ENCODE measurements at places on chromosomes 4 and X.

- DNase-seq, result no peak
These were observed 29.3 kb upstream of the ABCG2 start for GRCh38 chr4:88187766-88188165.

DNA sequence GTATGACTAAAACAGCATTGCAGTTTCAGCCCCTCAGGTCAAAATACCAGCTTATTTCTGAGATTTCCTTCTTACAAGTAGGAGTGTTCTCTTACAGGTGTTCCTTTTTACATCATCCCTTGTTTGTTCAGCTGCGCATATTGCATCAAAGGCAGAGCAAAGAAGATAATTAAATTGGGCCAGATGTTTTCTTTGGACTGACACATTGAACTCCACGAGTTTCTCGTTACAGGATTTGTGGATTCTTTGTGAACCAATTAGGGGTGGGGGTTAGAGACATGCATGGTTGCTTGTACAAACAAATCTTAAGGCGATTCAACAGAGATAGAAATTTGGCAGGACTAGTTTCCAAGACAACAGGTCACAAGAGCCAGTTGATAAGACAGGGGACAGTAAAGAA lies 95.7 kb downstream of the SPANXN4 start:
- DNase-seq, result no peak

GRCh38 chrX:136065044-136065671 lies 79.9 kb downstream of the SLC9A6 start:
- peak; percentile 47 for DNase-seq

DNA sequence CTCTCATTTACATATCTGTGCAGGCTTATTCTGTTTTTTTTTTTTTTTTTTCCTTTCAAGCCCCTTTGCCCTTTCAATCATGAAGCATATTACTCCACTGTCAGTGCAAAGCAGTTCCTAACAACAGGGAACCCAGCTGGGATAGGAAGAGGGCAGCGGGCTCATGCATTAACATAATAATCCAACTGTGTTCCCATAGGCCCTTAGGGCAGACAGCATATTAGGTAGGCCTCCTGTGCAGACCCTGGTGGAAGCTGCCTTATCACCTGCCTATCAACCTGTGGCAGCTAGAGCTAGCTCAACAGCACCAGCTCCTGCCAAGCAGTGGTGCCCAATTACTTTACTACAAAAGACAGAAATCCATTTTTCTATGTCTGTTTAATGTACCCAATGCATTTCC lies 49.3 kb downstream of the SLC10A7 start:
- DNase-seq, result no peak

GRCh38 chr4:70654605-70655011 lies 11.7 kb downstream of the JCHAIN start:
- DNase-seq, result no peak

- no peak for DNase-seq
These were observed 91.0 kb downstream of the SHROOM4 start for GRCh38 chrX:50723006-50723405.

GRCh38 chrX:120365320-120365719 lies 3.4 kb downstream of the ATP1B4 start:
- peak; percentile 18 for DNase-seq

GRCh38 chr4:77002321-77003107 lies 53.0 kb downstream of the SEPTIN11 start:
- DNase-seq, result no peak

- no peak for DNase-seq
These were observed 83.1 kb upstream of the GYPA start for GRCh38 chr4:144223661-144224060.

- DNase-seq, result no peak
These were observed 127.1 kb upstream of the PCDH18 start for GRCh38 chr4:137659431-137659830.

DNA sequence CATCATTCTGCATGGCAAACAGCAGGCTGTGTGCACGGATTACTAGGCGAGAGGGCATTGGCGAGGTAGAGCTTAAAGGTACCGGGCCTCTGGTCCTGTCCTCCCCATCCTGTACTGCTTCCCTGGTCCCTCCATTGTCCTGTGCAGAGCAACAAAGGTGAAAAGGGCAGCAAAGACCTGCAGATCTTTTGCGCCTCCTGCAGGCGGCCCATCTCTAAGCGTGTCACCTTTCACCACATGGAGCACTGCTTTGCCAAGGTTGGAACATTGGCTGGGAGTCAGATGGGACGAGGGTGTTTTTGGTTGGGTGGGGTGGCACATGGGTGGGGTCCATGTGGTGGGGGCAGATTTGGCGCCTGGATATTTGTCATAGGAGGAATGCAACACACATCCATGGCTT lies 64.7 kb upstream of the UXT start:
- DNase-seq, result no peak

DNA sequence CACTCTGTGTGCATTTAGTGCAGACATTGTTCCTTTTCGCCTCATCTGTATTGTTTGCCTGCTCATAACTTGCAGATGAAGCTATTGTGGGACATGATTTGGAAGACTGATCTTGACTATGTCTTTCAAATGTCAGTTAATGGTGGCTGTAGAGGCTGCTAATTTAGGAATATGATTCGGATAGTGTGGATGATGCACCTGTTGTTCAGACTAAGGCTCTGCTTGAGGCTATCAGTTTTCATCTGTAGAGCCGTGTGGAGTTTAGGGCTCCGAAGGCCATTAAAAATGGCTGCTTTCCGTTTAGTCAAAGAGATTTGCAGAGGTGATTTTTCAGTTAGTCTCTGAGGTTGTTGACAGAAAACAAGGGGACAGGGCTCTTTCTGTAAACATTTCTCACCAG lies 102.0 kb downstream of the GBA3 start:
- DNase-seq, result no peak

DNA sequence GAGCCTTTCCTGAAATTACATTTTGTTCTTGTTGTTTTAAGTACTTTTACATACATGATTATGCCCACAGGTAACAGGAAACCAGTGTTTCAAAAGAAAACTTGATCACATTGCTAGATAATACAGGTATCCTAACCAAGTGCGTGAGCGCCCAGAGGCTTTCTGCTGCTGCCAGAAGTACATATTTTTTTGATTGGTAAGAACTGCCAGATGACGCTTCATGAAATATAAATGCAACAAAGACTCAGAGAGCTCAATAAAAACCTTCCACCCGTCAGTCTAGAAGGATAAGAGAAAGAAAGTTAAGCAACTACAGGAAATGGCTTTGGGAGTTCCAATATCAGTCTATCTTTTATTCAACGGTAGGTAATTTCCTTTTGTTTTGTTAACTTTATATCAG lies at the start of gene EPGN:
Gene EPGN, plus strand, starts transcription at position 256 of the 400 bp plus-strand sequence. Its CDS starts 64 bp downstream, at position 320.
- DNase-seq, result peak; percentile 26

DNA sequence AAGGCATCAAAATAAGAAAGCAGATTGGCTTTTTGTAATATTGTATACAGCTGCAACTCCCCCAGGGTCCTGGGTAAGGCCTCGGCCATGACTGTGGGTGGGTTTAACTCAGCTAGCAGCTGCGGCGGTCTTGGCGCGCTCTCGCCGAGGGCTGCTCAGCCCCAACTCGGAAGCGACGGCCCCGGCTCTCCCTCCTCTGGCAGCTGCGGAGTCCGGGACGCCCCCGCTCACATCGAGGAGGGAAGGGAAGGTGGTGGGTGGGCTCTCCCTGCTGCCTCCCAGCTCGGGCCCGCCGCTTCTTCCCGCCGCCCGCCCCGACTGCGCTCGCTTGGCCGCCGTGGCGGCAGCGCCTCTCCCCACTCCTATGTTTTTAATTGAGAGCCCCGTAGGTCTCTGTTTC lies 51.2 kb downstream of the GPR50 start:
- no peak for DNase-seq

GRCh38 chr4:65624651-65625050 lies 45.6 kb downstream of the EPHA5 start:
- DNase-seq, result no peak

GRCh38 chrX:132744470-132744869 lies 214.0 kb downstream of the HS6ST2 start:
- no peak for DNase-seq

- DNase-seq, result no peak
These were observed 157.6 kb downstream of the DCLK2 start for GRCh38 chr4:150235808-150236271.

DNA sequence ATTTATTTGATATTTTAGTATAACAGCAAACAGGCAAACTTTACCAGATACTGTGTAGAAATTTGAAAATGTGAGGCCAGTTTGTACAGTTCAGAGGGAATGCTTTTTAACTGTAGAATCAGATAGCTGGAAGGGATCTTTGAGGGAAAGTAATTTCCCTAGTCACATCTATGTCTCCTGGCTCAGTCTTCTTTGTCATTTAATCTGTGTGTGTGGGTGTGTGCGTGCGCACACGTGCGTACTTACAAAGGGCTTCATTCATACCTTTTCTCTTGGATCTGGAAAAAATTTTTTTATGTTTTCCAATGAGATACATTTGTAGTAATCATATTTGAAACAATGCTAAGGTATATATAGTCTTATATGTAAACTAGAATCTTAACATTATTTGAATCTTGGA lies 44.6 kb downstream of the IL13RA1 start:
- no peak for DNase-seq

- DNase-seq, result no peak
These were observed 36.1 kb downstream of the MID1IP1 start for GRCh38 chrX:38837389-38837788.

- DNase-seq, result no peak
These were observed 387.7 kb upstream of the TEX13C start for GRCh38 chrX:124931958-124932357.

DNA sequence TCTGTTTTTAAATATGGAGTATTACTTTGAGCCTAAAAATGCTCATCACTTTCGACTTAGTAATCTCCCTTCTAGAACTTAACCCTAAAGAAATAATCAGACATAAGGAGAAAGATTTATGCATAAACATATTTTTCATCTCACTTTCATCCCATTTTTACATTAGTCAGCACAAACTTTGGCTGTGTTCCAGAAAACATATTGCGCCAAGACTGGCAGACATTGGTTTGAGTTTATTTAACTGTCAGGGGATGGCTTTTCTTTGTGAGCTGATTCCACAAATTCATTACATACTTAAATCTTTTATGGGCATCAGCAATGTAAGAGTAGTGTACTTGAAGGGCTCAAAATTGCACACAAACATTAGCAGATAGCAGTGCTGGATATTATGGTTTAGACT lies 23.7 kb downstream of the MAOA start:
- no peak for DNase-seq

- DNase-seq, result no peak
These were observed 153.8 kb upstream of the ANKRD50 start for GRCh38 chr4:124866301-124866700.

- no peak for DNase-seq
These were observed 46.1 kb upstream of the FAM9C start for GRCh38 chrX:13090339-13091110.

Data from T-cell (primary cell).